ENCODE measurements at places on chromosomes 13 and 19. TPM values are rescaled to one million over a fixed set of nuclear protein-coding genes. Genes with fewer than 3 reads are reported as not detected.

The C5AR1 gene
- not detected for polyA plus RNA-seq

The ZNF221 gene
- 7.4 TPM for polyA plus RNA-seq

The TEX29 gene
- polyA plus RNA-seq = not detected

The GPC5 gene
- polyA plus RNA-seq = 5.0 TPM

The CLC gene
- polyA plus RNA-seq = 1.1 TPM

The DHDH gene
- polyA plus RNA-seq = 1.4 TPM

The DCT gene
- not detected for polyA plus RNA-seq

The ZNF600 gene
- polyA plus RNA-seq = not detected

The CYP2A6 gene
- not detected for polyA plus RNA-seq

The C1QTNF9 gene
- polyA plus RNA-seq = not detected

The IL17D gene
- polyA plus RNA-seq = 14.5 TPM

The ZNF581 gene
- 15.3 TPM for polyA plus RNA-seq

The EDDM13 gene
- polyA plus RNA-seq = not detected

The FCAR gene
- polyA plus RNA-seq = not detected

The FUT2 gene
- not detected for polyA plus RNA-seq

The NTN5 gene
- 1.0 TPM for polyA plus RNA-seq

The ZNF565 gene
- 9.7 TPM for polyA plus RNA-seq

The COG3 gene
- 90.2 TPM for polyA plus RNA-seq

The INAFM1 gene
- 6.6 TPM for polyA plus RNA-seq

The PRTN3 gene
- not detected for polyA plus RNA-seq

The DIRAS1 gene
- 39.8 TPM for polyA plus RNA-seq

The FCHO1 gene
- 39.7 TPM for polyA plus RNA-seq

The LGALS14 gene
- polyA plus RNA-seq = 4.4 TPM

The PBX4 gene
- 8.1 TPM for polyA plus RNA-seq

The B3GNT3 gene
- not detected for polyA plus RNA-seq

The SYNGR4 gene
- not detected for polyA plus RNA-seq

The NCR1 gene
- polyA plus RNA-seq = not detected

The KLF1 gene
- polyA plus RNA-seq = not detected

The ZNF83 gene
- polyA plus RNA-seq = 69.3 TPM

The FREM2 gene
- polyA plus RNA-seq = 0.19 TPM

The KLK8 gene
- not detected for polyA plus RNA-seq

The DDA1 gene
- 26.3 TPM for polyA plus RNA-seq

The DKKL1 gene
- polyA plus RNA-seq = 2.8 TPM

The PCP2 gene
- polyA plus RNA-seq = not detected
